Stimulated activated naive CD4-positive, alpha-beta T cell (primary cell): ENCODE measurements at places on chromosomes 1 and 21.

- no peak for DNase-seq
These were observed 497.3 kb downstream of the KIF26B start for GRCh38 chr1:245652116-245652515.

DNA sequence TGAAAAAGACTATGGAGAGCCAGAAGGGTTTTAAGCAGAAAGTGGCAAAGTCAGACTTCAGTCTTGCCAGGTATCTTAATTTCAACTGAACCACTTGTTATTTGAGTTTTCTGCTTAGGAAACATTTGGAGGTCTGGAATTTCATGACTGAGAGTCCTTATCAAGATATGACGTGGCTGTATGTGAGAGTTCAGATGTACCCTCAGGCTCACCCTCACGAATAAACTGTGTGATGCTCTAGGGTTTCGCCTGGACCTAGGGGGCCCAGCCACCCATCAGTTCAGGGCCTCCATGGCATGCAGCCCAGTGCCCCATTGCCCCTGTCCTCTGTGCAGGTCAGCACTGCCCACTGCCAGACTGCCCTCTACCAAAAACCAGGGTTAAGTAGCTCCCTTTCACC is 30.6 kb upstream of the TADA1 start:
- DNase-seq = no peak

DNA sequence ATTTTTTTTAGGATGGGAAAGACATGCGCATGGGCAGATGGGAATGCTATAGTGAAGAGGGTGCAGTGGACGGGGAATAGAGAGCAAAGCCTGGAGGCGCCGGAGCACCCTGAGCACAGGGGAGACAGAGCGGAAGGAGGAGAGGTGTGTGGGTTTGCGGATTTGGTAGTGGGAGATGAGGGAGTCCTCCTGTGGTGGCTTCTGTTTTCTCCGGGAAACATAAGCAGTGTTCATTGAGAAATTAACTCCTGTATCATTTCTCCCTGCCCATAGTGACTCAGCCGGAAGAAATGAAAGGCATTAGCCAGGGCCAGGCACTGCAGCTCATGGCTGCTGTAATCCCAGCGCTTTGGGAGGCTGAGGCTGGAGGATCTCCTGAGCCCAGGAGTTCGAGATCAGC is 4.7 kb upstream of the PTPRF start:
- DNase-seq = no peak

- no peak for DNase-seq
These were observed 72.6 kb downstream of the LGR6 start for GRCh38 chr1:202266061-202266765.

DNA sequence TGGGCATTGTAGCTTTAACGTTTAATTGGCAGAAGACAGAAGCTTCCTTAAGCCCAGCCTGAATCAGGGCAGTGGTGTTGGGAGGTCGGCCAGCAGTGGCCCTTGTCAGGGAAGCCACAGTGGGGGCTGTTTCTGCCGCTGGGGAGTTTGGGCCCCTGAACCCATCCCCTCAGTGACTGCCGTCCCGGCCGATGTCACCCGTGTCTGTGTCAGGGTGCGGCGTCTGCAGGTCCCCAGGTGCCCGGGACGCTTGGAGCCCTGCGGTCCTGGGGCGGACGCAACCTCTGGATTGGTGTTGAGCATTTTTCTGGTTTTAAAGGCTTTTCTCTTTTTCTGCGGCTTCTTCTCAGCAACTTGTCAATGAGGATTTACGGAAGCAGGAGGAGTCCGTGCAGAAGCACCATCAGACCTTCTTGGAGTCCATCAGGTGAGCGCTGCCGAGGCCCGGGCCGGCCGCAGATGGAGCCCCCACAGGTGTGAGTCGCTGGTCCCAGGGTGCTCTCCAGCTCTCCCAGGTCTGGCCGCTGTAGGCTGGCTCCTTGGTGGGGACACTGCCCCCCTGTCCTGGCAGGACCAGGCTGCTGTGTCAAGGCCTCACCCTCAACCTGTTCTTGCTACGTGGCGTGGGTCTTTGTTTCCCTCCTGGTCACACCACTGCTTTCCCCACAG is 2.3 kb downstream of the ATAD3C start:
- DNase-seq = no peak

DNA sequence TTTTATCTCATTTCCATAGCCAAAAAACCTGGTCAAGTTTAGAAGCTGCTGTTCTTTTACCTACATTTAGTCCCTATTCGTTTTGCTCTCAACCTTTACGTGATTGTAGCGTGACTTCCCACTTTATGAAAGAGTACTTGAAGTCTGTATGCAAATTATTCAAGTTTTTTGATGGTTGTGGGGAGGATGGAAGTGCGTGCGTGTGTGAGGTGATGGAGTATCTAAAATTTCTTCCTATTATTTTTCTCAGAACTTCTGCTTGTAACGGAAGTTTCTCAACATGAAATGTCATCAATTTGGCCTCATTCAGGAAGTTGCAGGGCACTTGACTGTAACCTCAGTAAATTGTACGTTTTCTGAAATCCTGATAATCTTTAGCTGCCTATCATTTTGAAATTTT is 64.0 kb downstream of the SAMSN1 start:
- no peak for DNase-seq

DNA sequence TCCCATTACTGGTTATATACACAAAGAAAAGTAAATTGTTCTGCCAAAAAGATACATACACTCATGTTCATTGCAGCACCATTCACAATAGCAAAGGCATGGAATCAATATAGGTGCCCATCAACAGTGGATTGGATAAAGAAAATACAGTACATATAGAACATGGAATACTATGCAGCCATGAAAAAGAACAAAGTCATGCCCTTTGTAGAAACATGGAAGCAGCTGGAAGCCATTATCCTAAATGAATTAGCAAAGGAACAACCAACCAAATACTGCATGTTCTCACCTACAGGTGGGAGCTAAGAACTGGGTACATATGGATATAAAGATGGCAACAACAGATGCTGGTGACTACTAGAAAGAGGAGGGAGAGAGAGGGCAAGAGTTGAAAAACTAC is 132.6 kb downstream of the PLD5 start:
- no peak for DNase-seq

DNA sequence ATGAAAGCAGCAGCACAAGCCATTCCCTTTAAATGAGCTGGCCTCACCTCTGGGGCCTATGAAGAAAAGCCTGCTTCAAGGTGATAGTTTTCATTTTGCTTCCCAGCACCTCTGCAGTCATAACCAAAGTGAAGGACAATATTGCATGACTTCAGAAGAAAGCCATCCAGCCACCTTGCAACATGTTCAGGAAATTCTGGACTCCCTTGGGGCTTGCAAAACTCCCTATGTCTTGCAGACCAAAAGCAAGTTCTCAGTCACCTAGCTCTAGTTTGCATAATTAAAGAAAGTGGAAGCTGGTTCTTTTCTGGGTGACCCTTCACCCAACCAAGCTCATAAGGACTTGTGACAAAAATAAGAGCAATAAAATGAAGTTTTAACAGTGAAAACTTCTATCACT is 87.6 kb downstream of the GFI1 start:
- DNase-seq = no peak
